ENCODE measurements at places on chromosomes 5 and 9.

DNA sequence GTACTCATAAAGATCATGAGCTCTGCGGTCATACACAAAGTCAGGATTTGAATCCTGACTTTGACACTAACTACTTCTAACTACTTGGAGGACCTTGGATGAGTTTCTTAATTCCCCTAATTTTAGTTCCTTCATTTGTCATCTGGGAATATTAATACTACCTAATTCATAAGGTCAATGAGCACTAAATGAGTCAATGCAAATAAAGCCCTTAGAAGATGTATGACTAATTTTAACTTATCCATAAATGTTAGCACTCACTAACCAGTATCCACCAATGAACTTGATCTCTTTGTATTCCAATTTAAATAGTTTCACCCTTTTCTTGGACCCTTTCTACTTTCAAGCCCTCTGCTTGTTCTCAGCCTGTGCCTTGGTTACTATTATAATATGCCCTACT lies 1106.4 kb downstream of the CDH18 start:
- DNase-seq = no peak

DNA sequence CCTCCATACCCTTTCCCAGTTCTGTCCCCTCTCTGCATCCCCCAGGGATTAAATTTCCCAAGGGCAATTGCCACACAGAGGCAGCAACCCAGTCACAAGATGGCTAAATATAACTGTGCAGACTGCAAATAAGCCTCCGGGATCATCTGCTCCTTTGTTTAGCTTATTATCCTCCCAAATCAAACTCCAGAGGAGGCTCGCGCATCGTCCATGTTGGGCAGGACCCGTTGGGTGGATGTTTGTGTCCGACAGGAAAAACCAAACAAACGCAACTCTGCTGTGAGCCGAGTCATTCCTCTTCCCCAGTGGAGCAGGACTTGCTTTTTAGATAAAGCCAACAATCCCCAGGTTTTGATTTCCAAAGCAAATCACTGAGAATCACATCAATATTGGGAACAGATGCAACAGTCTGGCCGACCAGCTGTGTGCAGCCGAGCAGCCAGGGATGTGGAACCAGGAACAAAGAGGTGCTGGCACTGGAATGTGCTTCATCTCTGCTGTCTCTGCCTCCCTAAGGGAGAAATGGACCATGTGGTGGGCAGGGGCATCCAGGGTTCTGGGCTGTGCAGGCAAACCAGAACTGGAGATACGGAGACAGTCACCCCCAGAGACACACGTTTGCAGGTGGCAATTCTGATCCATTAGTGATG lies 89.8 kb downstream of the PTTG1 start:
- no peak for DNase-seq

GRCh38 chr5:87368601-87369000 lies 44.1 kb downstream of the CCNH start:
- DNase-seq = no peak

GRCh38 chr5:132865668-132866341 lies 464 bp downstream of the GDF9 start:
- DNase-seq = no peak

DNA sequence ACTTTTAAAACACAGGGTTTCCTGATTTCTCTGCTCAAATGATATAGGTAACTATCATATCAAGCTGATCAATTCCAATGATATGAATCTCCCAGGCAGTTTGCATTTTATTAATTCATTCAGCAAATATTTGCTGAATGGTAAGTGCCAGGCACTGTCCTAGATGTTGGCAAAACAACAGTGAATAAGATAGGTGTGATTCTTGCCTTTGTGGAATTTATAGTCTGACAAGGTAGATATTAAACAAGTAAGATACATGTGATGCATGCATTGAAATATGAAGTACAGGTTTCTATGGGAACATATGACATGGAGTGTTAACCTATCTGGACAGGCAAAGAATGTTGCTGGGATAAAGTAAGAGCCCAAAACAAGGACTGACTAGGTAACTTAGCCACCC lies 231.8 kb upstream of the DAB2 start:
- DNase-seq = no peak

GRCh38 chr9:127163409-127163808 lies 41.0 kb upstream of the ANGPTL2 start:
- DNase-seq = no peak

DNA sequence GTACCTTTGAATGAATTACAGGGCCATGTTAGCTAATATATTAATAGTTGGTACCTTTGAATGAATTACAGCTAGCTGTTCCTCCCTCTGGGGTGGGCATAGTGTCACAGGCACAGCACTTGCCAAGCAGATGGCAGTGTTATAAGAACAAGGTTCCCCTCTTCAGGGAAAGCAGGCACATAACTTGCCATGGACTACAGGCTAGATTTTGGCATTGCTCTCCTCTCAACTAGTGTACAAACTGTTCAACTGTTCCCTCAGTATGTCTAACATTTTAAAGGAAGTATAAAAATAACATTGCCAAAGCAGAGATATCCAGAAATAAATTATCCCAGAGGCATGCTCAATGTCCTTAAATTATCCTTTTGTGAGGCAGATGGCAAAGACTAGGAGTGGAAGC lies 33.7 kb downstream of the ABITRAM start:
- DNase-seq = no peak

GRCh38 chr5:5101676-5102075 lies 38.5 kb upstream of the ADAMTS16 start:
- DNase-seq = no peak

- no peak for DNase-seq
Observed at GRCh38 chr5:94094793-94095441, 353.5 kb upstream of the POU5F2 start.

DNA sequence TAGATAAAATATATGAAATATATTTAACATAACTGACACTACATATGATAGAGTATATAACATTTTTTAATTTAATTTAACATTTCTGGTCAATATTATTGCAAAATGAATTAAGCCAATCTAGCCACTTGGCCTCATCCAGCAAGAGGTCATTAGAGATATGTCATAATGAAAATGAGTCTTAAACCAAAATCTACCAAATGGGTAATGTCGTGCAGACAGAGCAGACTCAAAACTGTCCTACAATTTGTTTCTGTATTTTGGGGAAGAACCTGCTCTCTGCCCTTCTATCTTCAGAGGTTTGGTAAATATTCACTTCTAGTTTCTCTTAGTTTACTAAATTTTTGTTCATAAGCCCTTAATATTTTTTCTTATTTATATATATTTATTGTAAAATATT lies 61.4 kb downstream of the ARHGEF28 start:
- no peak for DNase-seq

GRCh38 chr5:1176473-1177391 lies 24.7 kb upstream of the SLC6A19 start:
- DNase-seq = no peak

- no peak for DNase-seq
Observed at GRCh38 chr5:172383191-172383802, 71.0 kb downstream of the SH3PXD2B start.

DNA sequence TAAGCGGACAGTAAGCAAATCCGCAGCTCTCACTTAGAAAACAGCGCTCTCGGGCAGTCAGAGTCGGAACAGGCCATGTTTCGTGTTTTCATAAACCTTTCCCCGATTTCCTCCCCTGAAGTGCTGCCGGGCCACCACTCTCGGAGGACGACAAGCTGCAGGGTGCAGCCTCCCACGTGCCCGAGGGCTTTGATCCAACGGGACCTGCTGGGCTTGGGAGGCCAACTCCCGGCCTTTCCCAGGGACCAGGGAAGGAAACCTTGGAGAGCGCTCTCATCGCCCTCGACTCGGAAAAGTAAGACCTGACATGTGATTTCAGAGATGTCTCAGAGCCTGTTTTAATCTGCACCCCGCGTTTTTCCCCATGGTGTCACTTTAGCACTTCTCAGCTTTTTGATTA lies 99.8 kb upstream of the CACNA1B start:
- DNase-seq = no peak

GRCh38 chr5:172305380-172305779 lies 21.8 kb upstream of the UBTD2 start:
- no peak for DNase-seq

DNA sequence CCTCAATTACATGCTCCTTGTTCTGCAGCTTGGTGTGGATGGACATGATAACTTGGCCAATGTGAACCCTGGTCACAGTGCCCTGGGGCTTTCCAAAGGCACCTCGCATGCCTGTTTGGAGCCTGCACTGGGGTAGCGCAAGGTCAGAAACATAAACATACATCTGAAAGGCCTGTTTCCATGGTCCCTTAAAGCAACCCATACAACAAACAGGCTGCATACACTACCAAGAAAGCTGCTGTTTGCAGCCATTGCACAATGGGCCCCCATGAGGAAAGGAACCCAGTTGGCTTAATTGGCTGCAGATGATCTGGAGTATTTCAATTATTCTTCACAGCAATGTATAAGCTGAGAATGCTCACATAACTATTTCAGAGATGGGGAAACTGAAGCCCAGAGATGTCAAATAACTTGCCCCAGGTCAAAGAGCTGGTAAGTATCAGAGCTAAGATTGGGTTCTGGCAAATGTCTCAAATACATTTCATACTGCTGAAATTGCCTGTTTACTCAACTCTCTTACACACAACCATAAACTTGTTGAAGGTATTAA lies 233.9 kb downstream of the ASTN2 start:
- no peak for DNase-seq

DNA sequence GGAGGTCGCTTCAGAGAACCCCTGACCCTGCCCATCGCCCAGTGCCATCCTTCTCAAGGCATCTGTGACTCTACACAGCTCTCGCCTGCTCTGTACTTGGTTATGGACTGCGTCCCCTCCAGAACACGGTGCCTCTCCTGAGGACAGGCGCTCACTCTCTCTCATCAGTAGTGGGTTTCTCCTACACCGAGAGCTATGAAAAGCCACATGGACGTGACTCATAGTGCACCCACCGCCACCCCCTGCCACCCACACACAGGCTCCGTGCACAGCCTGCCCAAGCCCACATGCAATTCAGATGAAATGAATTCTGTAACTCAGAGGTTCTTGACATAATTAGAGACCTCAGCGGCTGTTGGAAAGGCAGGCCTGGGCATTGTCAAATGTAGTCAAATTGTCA lies 13.9 kb downstream of the GTF3C5 start:
- DNase-seq = no peak

GRCh38 chr9:24582146-24583126 lies 36.7 kb upstream of the IZUMO3 start:
- DNase-seq = no peak

DNA sequence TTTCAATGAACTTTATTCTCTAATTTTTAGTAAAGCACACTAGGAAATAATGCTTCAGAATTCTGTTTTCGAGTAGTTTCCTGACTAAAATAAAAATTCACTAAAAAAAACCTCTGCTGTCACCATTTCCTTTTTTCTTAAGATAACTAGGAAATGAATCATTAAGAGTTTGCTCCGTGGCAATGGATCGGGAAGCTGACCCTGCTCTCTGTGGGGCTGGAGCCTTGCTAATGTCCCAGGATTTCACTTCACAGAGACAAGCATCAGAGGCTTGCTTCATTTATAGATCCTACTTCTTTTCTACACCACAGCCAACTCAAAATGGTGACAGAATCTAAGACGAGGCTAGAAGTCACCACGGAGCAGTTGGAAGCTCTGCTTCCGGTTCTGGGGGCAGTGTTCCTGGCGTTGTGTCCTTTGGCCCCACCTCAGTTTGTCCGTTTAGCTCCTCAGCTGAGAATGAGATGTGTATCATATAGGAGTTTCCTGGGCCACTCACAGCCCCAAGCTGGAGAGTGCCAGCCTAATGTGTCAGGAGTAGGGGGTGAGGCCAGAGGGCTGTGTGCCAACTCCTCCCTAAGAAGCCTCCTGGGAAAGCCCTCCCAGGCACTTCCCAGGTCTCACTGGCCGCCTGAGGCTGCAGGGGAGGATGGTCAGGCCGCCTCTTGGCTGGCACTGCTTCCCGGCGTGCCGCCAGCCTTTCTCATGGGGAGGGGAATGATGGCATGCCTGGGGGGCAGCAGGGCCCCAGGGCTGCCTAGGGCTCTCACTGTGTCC lies 19.6 kb downstream of the TENT4A start:
- DNase-seq = no peak

- DNase-seq = no peak
Observed at GRCh38 chr9:21751998-21752397, 50.4 kb upstream of the MTAP start.

GRCh38 chr5:56829137-56829908 lies 14.0 kb downstream of the MAP3K1 start:
- peak; percentile 46 for DNase-seq

DNA sequence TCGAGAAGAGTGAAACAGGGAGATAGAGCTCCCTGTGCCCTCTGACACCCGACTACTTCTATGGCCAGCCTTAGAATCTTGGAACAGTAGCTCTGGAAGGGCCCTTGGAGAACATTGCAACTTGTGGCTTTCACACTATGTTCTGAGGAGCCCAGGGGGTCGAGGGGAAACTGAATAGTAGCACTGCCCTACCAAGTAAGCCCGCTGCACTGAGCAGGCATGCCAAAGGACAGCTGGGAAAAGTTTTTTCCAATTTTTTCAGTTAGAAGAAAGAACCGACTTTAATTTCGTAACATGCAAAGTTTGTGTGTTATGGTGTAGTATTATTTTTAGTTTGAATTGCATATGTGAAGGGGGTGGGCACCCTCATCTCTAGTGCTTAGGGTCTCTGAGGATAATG lies 10.9 kb downstream of the SMIM3 start:
- no peak for DNase-seq

DNA sequence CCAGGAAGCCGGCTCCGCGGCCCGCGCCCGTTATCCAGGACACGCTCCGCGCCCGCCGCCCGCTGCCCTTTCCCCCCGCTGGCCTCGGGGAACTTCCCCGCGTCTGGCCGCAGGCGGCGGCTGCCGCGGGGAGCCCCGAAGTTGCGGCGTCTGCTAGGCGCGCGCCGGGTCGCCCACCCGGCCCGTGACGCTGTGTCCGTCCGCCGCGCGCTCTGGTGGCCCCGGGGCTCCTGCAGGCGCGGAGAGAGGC lies 621 bp upstream of the GCNT4 start:
- DNase-seq = no peak

DNA sequence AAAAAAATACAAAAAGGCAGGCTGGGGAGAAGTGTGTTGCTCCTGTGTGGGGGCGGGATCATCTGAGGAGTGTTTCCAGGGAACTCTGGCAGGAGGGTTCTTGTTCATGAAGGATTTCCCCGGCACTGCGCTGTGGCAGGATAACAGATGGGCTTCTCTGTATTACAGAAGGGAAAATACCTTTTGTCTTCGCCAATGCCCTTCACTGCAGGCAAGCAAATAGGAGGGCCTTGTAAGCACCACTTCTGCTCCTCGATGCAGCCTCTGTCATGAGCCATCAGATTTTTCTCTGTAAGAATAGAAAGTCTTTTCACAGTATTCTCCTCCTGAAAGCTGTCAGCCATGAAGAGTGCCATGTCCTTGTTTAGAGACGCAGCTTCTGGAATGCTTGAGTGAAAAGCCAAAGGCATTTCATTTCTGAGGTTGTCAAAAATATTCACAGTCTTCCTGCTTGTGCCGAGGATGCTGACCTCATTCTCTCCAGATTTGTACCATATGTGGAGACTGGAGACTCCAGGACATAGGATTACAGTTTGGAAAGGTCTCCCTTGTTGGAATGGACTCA lies 294.0 kb downstream of the YTHDC2 start:
- no peak for DNase-seq

GRCh38 chr5:61755726-61756222 lies 423.7 kb downstream of the ZSWIM6 start:
- no peak for DNase-seq

Data from activated gamma-delta T cell treated with Interleukin-2 at 50 U/mL for 16 hours (primary cell).